Astrocyte of the hippocampus (primary cell): ENCODE measurements at places on chromosomes 4 and X.

DNA sequence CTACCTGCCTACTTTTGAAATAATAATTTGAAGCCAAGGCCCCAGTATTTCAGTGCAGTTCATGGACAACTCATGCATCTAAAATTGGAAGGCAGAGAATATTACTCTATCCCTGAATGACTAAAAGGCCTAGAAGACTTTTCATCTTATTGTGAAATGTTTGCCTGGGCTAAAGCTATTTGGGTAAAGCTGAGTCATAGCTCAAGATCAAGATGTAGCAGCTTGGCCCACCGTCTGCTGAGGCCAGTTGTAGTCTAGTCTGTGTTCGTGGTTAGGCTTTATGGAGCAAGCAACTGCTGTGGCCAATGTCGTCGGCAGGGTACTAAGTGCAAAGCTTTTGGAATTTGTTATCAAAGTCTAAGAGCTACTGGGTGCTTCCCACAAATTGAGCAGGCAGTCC, 929.1 kb downstream of the RAB28 start:
- peak; percentile 25 for DNase-seq

DNA sequence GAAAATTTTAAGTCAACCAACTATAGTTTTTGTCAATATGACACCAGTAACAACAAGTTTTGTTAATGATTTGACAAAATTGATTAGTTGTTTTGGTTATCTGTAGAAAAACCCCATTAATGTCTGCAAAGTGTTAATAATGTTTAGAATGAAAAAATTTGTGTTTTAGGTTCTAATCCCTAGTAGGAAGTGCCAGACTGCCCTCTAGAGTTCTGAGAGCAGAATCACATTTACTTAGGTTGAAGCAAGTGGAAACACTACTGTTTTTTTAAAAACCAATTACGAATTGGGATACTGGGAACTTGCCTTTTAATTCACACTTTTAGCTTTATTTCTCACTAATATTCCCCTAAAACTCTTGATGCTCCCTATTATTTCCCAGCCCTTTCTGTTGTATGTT, 101.1 kb upstream of the CYLC1 start:
- DNase-seq: peak; percentile 10

DNA sequence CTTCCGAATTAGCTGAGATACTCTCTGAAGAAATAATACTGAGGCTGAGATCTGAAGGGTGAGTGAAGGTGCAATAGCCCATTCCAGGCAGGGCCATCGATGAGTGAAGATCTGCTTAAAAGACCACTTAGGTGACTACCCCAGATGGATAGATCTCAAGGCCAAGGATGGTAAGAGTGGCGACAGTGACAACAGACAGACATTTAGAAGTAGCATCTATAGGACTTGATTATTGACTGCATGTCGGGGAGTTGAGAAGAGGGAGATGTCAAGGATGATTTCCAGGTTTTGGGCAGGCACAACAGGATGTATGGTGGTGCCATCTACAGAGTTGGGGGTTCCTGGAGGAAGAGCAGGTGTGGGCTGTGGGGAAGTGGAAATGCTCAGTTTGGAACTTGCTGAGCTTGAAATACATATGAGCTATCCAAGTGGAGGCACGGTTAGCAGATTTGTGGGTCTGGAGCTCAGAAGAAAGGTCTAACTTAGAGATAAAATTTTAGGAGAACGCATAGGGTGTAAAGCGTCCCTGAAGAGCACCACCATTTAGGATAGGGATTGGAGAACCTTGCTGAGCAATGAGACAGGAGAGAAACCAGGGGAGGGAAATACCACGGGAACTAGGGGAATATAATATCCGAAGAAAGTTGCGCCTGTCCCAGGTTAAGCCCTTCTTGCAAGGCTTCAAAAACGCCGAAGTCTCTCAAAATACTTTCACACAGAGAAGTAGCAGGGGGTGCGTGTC, 688 bp downstream of the UFSP2 start:
- no peak for DNase-seq

DNA sequence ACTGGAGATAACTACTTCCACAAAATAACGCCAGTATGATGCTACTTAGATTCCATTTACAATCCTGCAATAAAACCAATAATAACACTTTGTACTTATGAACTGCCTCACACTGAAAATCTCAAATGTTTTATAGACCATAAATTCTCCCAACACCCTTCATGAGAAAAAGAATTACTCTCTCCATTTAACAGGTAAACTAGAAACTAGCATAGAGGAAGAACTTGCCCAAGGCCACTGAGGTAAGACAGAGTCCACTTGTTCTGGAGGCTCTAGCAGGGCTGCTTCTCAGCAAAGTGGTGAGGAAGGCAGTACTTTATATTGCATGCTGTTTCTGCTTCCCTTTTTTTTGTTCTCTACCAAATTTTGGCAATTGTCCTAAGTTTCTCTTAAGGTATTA, 11.5 kb upstream of the BMP3 start:
- DNase-seq: no peak

- peak; percentile 3 for DNase-seq
These were observed 981.3 kb downstream of the C4orf33 start for GRCh38 chr4:130077275-130077674.

DNA sequence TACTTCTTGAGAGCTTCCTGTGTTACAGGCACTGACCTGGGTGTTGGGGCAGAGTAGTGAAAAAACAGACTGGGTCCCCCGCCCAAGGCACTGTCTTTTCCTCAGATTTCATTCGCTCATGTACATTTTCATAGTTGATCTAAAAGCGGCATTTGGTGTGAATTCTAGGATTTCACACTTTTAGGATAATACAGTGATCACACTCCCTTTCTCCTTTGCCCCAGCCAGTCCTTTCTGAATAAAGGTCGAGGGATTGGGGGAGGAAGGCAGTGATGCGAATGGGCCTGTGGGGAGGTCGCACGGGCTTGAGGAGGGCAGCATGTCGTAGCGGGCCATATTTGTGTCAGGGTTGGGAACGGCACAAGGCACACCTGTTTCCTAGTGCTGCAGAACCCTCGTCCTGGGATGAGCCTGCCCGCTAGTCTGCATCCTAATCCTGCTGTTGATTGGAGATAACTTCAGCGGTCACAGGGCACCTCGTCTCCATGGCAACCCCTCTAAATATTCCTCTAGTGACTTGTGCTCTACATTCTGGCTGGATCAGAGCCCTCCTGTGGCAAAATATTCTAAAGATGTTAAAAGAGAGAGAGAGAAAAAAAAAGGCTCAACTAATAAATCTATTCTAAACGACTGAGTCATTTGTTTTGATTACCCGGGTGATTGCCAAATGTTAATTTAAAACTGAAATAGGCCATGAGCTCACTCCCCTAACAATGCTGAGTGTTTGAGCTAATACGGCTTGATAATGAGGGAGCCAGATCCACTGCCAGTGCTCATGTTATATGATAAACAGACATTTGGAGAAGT, 21.8 kb downstream of the FHL1 start:
- peak; percentile 90 for DNase-seq

DNA sequence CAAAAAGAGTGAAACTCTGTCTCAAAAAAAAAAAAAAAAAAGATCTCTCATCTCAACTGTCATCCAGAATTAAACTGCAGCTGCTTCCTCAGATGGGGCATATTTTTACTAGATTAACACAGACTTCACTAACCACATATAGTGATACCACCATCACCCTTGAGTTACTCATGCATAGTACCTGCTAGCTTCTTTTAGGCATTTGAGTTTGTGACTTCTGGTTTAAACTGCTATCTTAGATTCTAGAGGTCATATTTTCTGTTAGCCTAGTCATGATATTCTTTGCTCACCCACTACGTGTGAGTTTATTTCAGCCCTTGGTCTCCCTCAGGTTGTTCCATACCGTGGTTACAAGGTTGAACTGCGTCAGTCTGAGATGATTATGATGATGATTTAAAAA, 154.9 kb upstream of the BMP3 start:
- no peak for DNase-seq

DNA sequence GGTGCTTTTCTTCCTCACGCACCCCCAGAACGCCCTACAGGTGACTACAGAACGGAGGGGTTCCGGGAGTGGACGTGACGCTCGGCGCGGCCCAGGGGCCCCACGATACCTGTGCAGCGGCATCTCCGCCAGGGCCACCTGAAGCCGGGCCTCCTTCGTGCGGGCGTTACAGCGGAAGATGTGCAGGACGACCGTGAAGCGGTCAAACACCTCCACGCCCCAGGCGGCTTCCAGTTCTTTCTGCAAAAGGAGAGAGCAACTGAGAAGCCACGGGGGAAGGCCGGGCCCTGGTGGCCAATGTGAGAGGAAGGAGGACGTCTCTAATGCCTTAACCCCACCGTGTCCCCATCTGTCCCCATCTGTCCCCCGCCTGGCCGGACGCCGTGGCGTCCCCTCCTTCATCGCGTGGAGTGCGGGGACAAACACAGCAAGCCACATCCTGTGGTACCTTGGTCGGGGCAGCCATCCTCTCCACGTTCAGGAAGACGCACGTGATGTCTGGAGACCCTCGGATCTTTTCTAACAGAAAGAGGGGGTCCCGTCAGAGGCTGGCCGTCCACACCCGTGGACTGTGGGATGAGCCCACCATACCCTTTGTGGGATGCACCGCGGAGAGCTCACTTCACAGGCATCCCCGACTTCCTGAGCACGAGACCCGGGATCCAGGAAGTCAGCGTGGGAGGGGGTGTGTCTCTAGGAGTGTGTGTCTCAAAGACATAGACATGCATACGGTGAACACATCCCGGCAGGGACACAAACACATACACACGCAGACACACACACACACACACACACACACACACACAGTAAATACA, 3.6 kb downstream of the GTPBP6 start:
- DNase-seq: no peak
